ENCODE measurements at places on chromosomes 7 and 10.

- DNase-seq, result no peak
These were observed 207.7 kb upstream of the AHR start for GRCh38 chr7:17090751-17091150.

GRCh38 chr10:22625516-22626290, 88.7 kb downstream of the PIP4K2A start:
- DNase-seq, result no peak

DNA sequence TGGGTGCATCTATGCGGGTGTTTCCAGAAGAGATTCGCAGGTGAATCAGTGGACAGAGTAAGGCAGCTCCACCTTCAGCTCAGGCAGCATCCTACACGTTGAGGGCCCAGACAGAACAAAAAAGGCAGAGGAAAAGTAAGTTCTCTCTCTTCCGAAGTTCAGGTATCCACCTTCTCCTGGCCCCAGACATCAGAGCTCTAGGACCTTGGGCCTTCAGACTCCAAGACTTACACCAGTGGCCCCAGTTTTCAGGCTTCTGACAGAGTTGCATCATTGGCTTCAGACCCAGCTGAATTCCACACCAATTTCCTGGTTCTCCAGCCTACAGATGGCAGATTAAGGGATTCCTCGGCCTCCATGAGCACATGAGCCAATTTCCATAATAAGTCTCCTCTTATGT, 102.2 kb upstream of the GPR26 start:
- DNase-seq, result no peak

DNA sequence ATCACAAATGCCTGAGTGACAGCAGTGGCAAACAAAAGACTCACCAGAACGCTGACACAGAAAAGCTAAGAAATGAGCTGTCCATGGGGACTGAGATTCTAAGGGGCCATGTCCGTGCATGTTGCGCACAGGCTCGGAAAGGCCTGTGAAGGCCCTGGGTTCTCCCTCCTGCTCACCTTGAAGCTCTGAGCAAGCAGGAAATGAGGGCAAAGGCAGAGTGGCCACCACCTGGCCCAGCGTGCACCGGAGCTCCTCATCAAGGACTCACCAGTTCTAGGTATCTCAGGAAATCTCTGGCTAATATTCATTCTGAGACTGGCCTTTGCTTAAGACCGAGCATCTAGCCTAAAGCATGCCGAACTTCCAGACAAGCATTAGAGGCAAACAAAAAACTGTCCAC, 52.7 kb downstream of the MAD1L1 start:
- no peak for DNase-seq

DNA sequence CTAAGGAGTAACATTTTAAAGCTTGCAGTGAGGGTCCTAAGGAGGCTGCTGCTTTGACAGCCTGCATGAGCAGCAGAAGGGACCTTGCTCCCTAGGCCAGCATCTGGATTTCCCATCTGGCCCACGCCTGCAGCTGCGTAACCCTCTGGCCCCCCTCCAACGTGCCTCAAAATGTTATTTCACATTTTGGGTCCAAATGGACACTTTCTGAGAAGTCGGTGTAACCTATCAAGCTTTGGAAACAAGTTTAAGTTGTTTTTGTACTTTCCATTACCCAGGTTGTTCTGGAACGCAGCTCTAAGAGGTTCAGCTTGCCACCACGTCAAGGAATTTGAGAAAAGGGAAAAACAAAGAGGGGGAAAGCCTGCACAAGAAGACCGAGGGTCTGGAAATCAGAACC, 338.3 kb downstream of the KCNMA1 start:
- no peak for DNase-seq

- peak; percentile 71 for DNase-seq
These were observed 130.8 kb downstream of the CALN1 start for GRCh38 chr7:72281308-72281707.

DNA sequence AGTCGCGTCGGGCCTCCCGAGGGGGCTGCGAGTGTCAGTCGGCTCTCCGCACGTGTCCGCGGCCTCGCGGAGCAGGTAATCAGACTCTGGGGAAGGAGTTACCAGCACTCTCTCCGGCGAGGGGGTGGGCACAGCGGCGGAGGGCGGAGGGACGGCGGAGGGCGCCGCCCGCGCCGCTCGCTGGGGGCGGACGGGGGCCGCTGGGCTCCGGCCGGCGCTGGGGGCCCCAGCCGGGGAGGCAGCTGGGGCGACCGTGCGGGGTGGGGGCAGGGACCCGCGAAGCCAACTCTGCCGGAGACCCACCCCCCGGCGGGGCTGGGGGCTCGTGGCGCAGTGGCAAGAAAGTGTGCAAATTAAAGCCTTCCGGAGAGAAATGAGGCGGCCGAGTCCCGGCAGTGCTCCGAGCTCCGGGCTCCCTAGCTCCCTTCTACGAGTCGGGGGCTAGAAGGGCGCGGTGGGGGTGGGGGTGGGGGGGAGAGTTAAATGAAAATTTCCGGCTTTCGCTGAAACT, at the start of gene CDK6:
Gene CDK6, minus strand, starts transcription at position 85 of the 511 bp plus-strand sequence. CDS start 3,250 bp downstream, outside the sequence.
- no peak for DNase-seq
